ENCODE measurements at places on chromosomes 3 and 15.

DNA sequence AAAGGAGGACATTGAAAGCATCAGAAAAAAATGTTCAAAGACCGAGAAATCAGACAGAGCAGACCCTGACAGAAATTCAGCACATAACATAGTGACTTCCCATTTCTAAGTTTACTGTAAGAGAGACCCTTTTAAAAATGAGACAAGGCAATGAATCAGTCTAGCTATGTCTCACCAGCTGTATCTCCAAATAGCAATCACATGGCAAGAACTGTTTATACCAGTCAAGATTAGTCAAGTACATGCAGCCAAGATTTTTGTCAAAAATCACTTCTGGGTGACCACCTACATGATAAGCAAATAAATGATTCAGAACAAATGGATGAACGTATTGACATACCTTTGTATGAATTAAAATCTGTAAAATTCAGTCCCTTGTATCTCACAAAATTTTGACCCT is 138.0 kb downstream of the DTWD1 start:
- no peak for DNase-seq

DNA sequence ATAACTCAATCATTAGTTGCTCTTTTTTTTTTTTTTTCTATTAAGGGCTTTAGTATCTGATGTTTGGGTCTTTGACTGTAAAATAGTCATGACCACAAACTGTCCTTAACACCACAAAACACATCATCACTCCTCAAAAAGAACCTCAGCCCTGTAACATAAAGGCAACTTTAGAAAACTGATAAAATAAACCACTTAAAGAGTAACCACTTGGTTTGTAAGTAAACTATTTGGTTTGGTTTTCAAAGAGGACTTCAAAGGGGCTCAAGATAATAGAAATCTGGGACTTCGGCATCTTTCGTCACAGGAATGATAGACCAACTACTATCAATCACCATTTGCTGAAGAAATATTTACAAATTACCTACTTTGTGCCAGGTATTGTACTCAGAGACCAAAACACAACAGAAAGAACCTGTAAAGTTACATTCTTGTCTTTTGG is 167.8 kb downstream of the FOXP1 start:
- DNase-seq, result no peak

GRCh38 chr3:193773266-193774220 is 180.5 kb downstream of the OPA1 start:
- DNase-seq, result no peak

- DNase-seq, result peak; percentile 73
Observed at GRCh38 chr3:33372218-33373081, 67.8 kb downstream of the UBP1 start.

DNA sequence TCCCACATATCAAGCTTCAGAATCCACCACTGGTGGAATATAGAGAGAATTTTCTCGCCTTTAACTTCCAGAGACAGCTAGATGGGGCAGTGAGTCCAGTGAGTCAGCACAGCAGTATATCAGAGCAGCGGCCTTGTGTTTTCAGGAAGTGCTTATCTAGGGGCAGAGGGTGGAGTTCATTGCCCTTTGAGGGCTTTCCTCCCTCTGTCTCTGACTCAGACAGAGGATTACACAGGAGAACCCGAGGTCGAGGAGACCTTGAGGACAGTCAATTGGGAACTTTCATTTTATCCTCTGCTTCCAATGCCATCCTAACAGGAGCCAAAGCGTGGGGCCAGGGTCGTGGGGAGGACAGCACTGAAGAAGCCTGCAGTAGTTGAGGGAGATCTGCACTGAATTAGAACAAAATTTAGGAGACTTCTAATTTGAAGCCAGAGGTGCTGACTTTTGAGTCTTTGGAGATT is 109.6 kb upstream of the UMPS start:
- no peak for DNase-seq

- no peak for DNase-seq
Observed at GRCh38 chr3:46300461-46300789, 53.5 kb upstream of the CCR2 start.

Data from SK-N-DZ (cell line).